Activated CD4-positive, alpha-beta T cell treated with anti-CD3 and anti-CD28 coated beads for 36 hours (primary cell): ENCODE measurements at places on chromosomes 5 and 9.

GRCh38 chr9:129910628-129911567 is 75.6 kb downstream of the USP20 start:
- peak; percentile 48 for DNase-seq

DNA sequence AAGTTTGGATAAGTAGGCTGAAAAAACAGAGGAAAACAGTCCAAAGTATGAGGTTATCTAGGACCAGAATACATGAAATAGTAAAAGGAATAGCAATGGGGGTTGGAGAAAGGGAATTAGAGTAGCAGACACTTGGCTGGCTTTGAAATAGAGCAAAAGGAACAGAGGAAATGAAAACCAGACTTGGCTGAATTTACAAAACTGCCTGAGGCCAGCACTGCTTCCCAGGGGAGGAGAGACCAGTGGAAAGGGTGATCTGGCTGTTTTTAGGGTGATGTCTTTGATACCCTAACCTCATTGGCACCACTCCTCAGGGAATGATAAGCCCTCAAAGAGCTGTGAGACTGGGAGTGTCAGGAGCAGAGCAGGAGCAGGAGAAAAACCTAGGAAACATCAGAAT is 413.4 kb upstream of the SLC30A5 start:
- no peak for DNase-seq

DNA sequence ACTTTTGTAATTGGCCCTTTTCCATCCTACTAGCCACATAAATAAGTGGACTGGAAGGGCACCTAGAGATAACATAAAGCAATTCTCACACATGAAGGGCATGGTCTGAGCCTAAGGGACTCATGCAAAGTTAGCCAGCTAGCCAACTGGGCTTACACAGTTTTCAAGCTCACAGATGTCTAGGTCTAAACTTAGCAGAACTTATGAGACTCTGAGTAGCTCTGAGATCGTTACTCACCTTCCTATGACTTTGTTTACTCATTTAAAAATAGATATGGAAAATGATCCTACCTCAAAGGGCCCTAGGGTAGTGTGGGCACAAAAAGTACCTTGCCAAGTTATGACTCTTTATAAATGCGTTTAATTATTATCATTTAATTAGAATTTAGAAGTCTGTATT is 410.4 kb upstream of the MPDZ start:
- DNase-seq: no peak

DNA sequence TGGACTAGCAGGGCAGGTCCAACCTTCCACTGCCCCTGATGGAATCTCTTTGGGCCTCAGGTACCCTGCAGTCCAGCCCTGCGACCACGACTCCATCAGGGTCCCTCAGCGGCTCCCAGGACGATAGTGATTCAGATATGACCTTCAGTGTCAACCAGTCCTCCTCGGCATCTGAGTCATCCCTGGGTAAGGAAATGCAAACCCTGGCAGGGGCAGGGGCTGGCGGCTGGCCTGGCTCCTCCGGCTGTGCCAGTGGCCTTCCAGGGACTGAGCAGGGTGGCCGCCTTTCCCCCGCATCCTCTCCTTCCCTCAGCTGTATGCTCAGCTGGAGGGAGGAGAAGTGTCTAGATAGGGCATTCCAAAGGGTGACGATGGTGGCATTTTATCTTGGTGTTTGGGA is 45.0 kb downstream of the NEURL1B start:
- DNase-seq: no peak

DNA sequence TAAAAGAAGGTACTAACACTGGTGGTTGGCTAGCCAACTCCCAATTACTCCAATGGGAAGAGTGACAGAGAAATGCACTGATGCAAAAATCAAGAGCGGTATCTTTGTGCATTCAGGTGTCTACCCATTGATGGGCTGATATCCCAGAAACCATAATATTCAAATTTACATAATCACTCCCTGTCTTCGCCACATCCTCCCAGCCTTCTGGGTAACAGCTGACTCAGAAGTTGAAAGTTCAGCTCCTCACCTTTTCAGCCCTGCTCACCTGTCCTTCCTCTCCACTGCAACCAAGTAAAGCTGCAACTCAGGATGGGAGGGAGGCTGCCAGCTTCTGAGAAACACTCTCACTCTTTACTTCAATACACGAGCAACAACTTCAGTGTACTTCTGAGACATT is 6.9 kb downstream of the SUSD1 start:
- no peak for DNase-seq

DNA sequence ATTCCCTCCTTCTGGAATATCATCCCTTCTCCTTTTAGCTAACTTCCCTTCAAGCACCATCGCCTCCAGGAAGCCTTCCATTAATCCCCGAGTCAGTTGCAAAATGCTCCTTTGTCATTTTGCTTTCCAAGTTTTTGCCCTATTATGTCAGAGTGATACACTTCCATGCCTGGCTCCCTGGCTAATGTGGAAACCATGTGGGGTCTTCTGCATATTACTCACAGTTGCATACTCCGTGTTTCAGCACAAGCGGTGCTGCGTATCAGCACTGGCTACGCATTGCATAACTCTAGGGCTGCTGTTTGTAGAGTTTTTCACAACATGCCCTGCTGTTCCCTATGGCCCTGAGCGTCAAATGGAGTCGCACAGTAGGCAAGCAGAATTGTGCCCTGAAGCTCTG is 1.9 kb downstream of the TEX53 start:
- DNase-seq: no peak

DNA sequence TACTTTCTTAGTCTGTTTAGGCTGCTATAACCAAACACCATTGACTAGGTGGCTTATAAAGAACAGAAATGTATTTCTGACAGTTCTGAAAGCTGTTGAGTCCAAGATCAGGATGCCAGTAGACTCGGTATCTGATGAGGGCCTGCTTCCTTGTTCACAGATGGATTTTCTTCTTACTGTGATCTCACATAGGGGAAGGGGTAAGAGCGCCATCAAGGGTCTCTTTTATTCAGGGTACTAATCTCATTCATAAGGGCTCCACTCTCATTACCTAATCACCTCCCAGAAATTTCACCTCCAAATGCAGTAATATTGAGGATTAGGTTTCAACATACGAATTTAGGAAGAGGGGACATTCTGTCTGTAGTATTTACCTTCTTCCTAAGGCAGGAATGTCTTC is 384.0 kb upstream of the DMAC1 start:
- no peak for DNase-seq

GRCh38 chr5:56060276-56061110 is 65.7 kb upstream of the IL6ST start:
- DNase-seq: peak; percentile 73

DNA sequence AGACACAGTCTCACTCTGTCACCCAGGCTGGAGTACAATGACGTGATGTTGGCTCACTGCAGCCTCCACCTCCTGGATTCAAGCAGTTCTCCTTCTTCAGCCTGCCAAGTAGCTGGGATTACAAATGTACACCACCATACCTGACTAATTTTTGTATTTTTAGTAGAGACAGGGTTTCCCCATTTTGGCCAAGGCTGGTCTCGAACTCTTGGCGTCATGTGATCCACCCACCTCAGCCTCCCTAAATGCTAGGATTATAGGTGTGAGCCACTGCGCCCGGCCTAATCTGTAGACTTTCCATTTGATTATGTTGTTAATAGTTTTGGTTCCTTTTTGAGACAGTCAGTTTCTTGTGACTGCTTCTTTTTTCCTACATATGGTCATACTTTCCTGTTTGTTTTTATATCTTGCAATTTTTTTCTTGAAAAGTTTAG is 31.0 kb downstream of the MTREX start:
- peak; percentile 83 for DNase-seq

DNA sequence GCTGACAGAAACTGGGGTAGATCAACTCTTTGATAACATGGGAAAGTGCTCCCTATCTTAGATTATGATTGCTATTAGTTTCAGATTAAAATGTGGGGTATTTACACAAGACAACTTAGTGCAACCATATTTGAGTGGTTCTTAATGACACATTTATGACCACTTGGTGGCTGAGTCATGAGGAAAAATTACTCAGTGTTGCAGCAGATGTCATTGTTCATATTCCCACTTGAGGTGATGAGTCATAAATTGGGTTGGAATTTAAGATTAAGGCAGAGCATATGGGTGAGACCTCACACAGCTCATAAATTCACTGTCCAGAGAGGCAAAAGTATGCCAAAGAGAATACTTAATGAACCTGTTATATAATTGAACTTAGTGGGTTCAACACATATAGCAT is 408.3 kb downstream of the DMRT2 start:
- no peak for DNase-seq

DNA sequence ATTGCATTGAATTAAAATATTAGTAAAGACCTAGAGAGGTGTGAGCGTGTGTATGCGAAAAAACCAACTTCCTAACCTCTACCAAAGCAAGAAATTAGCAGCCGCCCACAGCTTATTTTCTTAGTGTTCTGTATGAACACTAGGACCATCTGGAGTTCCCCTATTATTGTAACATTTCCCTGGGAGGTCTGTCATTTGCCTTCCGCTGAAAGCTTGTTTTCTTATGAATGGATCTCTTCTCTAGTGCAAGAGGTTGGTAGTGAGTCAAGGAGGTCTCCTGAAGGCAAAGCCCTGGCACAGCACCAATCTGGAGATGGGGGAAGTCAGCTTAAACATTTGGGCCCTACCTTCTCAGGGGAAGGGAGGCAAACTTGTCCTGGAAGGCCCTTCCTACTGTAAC is 10.8 kb downstream of the TNFSF8 start:
- peak; percentile 55 for DNase-seq

DNA sequence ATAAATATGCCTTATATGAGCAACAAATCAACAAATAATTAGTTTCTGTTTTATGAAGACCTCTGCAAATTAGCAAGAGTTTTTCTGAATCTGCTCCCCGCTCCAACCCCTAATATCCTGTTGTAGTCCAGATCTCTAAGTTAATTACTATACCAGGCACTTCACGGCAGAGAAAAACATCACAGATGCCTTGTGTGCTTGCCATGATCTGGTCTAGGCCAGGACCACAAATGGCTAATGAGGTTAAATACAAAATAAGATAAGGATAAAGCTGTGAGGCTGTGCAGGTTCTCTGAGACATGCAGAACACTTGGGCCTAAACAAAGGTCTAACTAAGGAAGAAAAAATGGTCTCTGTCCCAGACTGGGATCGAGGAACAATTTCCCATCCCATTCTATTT is 150.8 kb downstream of the SLIT3 start:
- no peak for DNase-seq

- DNase-seq: peak; percentile 11
Observed at GRCh38 chr5:95959888-95960666, 1.6 kb downstream of the ELL2 start.

GRCh38 chr5:37111426-37112382 is 137.5 kb downstream of the CPLANE1 start:
- DNase-seq: peak; percentile 23

DNA sequence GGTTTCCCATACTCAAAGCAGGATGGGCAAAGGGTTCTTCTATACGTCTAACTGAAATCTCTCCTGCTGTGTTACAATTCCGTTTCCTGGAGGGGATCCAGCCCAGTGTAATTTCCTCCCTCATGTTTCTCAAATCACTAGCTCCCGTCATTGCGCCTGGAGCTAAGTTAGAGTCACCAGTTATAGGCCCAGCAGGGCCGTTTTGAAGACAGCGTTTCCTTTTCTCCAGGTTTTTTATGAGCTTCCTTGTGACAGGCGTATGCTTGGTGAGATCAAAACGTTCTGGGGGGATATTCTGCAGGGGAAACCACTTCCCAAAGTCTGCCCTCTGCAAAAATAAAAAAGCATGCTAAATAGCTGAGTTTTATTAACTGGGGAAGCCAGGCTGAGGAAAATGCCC is 53.0 kb upstream of the WWC1 start:
- no peak for DNase-seq
